ENCODE measurements at places on chromosomes 6 and 20. TPM values are rescaled to one million over a fixed set of nuclear protein-coding genes. Genes with fewer than 3 reads are reported as not detected.

Gene MAN1A1
- total RNA-seq, result 0.46 TPM

DNA sequence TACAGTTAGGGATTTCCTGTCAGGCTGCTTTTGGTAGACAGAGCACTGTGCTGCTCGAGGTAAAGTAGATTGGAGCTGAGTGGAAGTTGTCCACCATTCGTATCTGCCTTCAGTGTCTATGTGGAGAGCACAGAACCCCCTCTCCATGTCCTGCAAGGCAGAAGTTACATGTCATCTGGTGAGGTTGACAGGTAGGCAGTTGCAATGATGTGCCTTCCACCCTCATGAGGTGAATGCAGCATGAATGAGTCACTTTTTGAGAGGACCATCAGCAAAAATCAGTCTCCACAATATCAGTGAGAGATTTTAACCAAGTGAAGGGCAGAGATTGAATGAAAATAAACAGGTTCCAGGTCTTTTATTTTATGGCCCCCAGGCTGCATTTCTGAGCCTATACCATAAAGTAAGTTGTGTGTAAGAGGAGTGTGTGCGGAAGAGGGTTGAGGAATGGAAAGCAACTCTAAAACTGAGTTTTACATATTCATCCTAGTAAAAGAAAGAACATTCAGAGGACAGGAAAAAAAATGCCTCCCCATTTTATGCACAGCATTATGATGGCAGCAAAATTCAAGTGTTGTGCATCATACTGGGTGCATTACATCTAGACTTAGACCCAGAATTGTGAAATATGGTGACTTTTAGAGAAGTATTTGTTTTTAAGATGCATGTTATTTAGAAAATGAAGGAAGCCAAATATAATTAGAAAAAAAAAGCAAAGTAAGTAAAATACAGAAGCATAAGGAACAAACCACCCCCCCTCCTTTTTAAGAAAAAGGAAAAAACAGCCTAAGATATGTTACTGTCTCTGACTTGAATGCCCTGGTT, 15.8 kb downstream of the TRAPPC3L start:
- DNase-seq, result no peak

GRCh38 chr6:50635429-50635828, 77.9 kb upstream of the TFAP2D start:
- no peak for DNase-seq

GRCh38 chr6:87465051-87465450, 7.7 kb upstream of the SLC35A1 start:
- no peak for DNase-seq

DNA sequence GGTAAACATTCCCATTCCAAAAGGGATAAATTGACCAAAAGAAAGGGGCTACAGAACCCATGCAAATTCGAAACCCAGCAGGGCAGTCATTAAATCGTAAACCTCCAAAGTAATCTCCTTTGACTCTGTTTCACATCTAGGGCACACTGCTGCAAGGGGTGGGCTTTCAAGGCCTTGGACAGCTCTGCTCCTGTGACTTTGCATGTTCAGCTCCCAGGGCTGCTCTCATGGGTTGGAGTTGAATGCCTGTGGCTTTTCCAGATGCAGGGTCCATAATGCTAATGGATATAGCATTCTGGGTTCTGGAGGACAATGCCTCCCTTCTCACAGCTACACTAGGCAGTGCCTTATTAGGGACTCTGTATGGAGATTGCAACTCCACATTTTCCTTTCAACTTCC, 211.9 kb upstream of the MANEA start:
- no peak for DNase-seq

DNA sequence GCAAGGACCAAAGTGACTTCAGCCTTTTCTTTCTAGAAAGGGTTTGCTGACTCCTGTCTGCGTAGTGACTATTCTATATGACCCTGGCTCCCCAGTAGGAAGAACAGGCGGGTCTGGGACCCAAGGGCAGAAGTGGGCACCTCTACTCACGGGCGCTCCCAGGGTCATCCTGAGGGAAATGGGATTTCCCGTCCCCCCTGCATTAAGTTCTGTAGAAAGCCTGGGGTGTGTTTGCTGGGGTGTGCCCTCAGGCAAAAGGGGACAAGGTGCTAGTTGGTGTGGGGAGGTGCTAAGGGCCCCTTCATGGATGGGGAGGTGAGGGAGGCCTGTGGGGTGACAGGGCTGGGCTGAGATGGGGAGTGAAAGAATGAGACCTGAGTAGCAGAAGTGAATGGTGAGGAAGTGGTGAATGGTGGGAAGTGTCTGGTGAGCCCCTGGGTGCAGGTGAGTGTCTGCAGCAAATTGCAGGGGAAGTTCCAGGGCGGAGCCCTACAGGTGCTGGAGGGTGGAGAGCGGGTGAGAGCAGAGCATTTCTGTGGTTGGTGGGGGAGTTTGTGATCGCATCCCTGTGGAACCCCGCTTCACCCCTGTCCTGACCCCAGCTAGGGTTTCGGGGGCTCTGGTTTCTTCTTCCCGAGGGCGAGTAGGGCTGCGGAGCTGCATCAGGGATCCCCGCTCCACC, 21.1 kb downstream of the RAET1L start:
- no peak for DNase-seq

DNA sequence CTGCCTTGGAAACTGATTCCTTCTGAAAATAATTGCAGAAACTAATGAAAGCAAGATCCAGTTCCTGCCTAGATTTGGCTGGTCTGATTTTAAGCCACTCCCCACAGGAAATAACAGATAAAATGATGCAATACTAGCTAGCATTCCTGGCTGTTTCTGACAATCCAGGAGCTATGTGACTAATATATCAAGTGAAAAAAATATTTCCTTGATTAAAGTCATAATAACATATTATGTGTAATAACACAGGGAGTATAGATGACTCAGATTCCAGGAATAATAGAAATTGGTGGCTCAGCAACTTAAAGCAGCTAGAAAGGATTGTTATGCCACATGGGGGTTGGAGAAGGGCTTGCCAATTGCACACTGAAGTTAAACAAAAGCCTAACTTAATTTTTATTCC, 182.7 kb upstream of the SALL4 start:
- peak; percentile 81 for DNase-seq

All from NCI-H460 (cell line).